T1000 (cell line): ENCODE measurements at places on chromosomes 11 and 22.

- no peak for DNase-seq
Measured at GRCh38 chr11:7545611-7546010, 31.8 kb downstream of the PPFIBP2 start.

DNA sequence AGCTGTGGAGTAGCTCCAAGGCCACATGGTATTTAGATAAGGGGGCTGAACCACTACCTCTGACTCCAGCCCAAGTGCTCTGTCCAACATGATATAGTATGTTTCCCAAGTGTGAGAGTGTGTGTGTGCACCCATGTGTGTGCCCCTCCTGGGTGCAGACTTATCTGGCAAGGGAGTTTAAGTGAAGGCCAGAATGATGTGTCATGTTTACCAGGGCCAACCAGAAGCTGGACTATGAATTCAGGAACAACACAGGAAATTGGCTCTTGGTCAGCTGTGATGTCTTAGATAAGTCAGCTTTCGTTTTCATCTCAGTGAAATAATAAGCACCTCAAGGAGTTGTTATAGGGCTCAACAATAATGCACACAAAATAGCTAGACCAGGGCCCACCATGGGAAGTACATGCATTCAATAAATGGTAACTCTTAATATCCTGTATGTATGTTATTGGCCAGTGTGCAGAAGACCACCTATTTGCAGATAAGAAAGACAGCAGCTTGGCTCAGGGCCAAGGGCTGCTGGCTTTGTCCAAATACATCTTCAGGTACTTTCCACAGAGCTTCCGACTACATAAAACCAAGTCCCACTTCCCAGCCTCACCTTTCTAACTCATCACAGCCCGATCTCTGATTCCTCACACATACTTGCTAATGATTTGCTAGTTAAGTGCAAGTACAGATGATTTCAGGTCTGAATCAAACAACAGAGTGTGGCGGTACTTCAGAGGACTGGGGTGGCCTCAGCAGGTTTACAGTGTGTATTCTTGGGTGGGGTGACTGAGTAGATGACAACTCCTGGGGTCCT lies 120.9 kb downstream of the ME3 start:
- no peak for DNase-seq

- no peak for DNase-seq
Measured at GRCh38 chr22:49289822-49290679, 537.6 kb downstream of the BRD1 start.

DNA sequence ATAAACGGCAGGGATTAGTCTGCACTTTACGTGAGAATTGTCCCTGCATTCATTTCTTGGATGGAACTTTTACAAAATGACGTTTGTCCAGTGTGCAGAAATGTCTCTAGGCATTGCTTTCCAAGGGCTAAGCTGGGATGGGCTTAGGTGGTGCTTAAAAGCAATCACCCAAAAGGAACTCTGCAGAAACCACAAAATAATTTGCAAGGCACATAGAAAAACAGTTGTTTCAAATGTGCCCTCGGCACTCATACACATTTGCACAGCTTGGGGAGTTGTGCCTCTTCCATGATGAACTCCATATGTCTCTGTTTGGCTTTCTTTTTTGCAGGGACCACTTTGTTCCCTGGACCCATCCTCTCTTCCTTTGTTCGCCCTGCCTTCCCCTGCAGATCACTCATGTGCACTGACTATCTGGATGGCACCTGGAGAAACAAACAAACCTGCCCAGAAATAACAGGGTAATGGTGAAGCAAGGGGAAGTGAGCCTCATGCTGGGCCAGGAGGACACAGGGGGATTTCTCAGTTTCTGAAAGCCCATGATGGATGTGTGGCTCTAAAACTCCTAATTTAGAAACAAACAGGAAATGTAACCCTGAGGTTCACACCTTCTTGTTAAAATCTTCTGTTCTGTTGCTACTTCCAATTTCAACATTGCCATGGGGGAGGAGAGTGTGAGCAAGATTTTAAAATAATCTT lies 150.2 kb downstream of the SNX19 start:
- no peak for DNase-seq

- no peak for DNase-seq
Measured at GRCh38 chr22:34688825-34689224, 377.1 kb upstream of the ISX start.

GRCh38 chr11:120710354-120711131 lies 199.0 kb downstream of the GRIK4 start:
- DNase-seq, result peak; percentile 75

GRCh38 chr11:44893308-44893822 lies 57.3 kb downstream of the TP53I11 start:
- no peak for DNase-seq

DNA sequence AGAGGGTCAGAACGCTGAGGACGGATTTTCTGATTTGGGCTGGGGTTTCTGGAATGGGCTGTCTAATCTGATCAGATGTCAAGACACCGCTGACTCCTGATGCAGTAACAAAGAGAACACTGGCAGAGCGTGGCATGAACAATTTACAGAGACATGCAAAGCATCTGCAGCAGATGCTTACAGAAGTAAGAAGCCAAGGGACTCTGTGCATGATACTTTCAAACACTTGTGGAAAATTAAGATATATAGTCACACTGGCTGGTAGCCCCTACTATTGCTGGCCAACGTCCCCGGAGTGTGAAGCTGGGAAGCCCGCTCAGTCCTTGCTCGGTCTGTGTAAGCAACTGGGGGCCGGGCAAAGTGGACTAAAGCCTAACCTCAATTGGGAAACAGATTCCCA lies 903.7 kb downstream of the BRD1 start:
- no peak for DNase-seq

- DNase-seq, result no peak
Measured at GRCh38 chr22:45425101-45425500, 11.6 kb downstream of the RIBC2 start.

GRCh38 chr11:73141309-73142127 lies 600 bp downstream of the FCHSD2 start:
- peak; percentile 42 for DNase-seq

DNA sequence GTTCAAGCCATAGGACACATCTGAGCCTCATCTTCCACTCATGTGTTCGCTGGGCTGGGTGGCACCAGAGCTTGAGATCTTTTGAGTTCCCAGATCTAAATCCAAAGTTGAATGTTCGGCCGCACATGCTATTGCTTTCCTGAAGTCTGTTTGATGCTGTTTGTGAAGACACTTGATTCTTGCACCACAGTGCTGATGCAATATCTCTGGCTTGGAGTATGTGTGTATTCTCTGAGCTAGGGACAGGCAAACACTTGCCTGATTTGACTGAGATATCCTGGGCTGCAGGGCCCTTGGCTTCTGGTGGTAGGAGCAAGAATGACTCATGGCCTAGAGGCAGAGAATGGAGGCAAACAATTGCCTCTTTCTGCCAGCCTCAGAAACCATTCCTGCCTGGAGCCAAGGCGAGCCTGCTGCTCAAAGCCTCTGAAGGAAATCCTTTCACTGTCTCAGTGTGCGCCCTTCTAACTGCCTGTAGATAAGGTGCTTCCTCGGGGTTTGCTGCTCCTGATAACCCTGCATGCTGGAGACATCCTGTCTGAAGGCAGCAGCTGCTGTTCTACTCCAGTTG lies 73.0 kb downstream of the CYB5R2 start:
- peak; percentile 32 for DNase-seq

DNA sequence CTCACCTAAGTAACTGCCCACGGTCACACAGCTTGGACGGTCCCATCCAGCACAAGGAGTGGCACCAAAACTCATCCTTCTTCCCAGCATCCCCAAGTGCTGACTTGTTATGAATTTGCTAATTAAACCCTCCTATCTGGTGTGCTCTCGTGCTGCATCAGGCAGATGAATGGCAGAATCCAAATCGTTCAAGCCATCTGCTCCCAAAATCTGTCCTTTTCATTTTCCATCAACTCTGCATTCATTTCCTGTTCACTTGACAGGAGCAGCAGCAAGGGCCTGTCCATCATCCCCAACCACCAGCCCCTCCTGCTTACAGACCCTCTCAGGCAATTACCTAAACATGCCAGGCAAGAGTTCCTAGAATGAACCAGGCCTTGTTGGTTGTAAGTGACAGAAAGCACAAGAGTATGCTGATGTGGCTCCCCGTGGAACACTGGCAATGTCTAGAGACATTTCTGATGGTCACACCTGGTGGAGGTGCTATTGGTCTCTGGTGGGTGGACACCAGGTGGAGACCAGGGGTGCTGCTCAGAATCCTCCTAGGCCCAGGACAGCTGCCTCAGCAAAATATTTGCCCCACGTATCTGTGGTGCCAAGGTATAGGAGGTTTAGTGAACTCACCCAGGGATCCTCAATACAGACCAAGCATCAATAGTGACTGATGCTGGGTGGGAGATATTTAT lies 832.5 kb downstream of the TBC1D22A start:
- DNase-seq, result no peak

- no peak for DNase-seq
Measured at GRCh38 chr11:17699147-17700114, 19.9 kb upstream of the MYOD1 start.

GRCh38 chr11:75654314-75654713 lies 14.5 kb downstream of the MAP6 start:
- DNase-seq, result no peak

- no peak for DNase-seq
Measured at GRCh38 chr11:83361831-83362230, 75.7 kb upstream of the CCDC90B start.

DNA sequence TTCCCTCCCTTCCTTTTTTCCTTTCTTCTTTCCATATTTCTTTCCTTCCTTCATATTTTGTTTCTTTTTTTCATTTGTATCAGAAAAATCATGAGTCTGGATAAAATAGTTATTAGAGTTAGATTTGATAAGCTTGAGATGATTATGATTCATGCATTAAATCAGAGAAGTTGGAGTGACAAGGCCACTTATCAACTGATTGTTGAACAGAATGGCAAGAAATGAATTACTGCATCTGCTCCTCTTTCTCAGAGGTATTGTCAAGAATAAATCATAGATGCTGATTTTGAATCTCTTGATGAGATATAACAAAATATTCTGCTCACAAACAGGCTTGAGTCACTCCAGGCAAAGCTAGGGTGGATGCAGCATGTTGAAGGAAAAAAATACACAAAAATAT lies 54.6 kb upstream of the ANO5 start:
- DNase-seq, result no peak

DNA sequence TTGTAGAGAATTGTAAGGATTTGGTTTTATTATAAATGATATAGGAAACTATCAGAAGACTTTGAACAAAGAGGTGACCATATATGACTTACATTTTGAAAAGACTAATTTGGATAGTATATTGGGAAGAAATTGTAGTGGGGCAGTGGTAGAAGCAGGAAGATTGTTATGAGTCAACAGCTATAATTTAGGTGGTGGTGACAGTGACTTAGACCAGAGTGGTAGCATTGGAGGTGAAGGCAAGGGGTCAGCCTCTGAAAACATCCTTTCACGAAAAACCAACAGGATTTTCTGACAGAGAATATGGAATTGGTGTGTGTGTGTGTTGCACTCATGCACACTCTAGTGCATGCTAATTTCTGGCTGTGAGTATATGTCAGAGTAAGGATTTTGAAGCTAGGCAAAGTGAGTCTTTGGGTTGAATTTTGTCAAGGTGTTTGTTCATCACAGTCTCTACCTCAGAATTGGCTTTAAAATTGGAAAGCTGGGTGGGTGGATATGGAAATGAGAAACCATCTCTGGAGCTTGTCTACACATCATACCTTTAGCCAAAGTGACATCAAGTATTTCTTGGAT lies 8.2 kb upstream of the HBE1 start:
- no peak for DNase-seq

DNA sequence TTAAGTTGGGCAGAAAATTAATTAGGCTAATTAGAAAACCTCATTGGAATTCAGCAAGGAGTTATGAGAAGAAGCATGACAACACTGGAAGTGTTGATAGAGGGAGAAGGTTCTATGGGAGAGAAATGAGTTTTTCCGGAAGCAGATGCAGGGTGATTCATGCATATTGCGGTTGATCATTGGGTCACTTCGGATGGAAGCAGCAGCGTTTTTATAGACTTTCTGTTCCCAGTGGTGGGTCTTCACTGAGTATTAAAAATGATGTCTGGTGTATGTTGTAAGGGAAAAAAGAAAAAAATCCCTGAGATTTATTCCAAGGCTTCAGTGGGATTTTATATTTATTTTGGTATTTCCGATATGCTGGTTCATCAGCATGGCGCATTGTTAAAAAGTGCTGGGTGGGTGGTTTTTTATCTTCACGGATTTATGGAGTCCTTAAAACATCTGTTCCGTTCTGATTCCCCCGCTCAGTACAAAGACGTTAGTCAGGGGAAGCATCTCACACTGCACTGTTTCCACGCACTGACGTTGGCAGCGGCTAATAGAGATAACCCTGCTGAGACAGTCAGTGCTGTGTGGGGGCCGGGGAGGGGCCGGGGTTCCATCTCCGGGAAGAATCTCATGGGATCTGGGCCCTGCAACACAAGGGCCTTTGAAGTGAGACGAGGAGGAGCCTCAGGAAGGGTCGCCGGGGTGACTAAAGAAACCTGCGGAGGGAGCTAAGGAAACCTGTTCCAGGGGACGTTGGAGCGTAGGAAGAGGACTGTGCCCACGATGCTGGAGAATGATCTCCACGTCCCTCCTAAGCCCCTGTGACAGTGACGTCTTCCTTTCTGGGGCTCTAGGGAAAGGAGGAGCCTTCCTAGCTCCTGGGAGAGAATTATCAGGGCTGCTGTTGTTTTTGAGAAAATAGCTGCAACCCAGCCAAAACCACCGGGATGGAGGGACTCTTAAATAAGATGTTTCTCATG lies 390.0 kb downstream of the NTM start:
- DNase-seq, result no peak

DNA sequence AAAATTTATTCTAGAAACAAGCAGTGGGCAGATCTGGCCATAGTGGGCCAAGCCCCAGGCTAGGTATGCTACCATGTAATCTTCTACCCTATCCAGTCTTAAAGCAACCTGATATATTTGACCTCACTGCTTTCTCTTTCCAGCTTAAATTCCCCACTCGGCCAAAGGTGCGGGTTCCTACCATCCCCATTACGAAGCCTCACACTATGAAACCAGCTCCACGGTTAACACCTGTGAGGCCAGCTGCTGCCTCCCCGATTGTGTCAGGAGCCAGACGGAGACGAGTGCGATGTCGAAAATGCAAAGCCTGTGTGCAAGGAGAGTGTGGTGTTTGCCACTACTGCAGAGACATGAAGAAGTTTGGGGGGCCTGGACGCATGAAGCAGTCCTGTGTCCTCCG lies 21.2 kb upstream of the GRK2 start:
- no peak for DNase-seq

- no peak for DNase-seq
Measured at GRCh38 chr11:133343951-133344350, 188.3 kb downstream of the OPCML start.

DNA sequence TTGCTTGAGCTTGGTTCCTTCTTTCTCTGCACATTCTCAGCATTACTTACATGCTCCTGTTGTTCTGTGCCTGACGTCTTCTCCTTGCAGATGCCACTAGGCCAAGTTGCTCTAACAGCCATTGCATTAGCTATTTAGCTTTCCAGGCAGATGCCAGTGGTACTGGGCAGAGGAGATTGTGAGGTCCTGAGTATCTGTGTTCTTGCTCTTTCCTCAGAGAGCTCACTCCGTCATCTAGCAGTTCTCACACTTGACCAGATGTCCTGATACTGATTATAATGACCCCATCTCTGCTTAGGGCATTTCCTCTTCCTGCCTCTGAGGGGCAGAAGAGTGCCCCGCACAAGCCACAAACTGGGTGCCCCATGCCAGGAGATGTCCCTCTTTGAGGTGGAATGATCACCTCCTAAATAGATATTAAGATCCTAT lies 30.7 kb downstream of the ARHGAP1 start:
- no peak for DNase-seq

- DNase-seq, result no peak
Measured at GRCh38 chr22:38873469-38874411, 1.7 kb upstream of the CBX6 start.

GRCh38 chr11:44010789-44011251 lies 37.0 kb upstream of the ACCSL start:
- no peak for DNase-seq

- DNase-seq, result no peak
Measured at GRCh38 chr11:120929090-120929489, 94.8 kb upstream of the TBCEL start.
